ENCODE measurements at places on chromosomes 5 and 9. TPM values are rescaled to one million over a fixed set of nuclear protein-coding genes. Genes with fewer than 3 reads are reported as not detected.

The FLT4 gene
- total RNA-seq, result 2.0 TPM

The NOP16 gene
- 5.7 TPM for total RNA-seq

The ADGRD2 gene
- total RNA-seq, result 0.25 TPM

The CDK5RAP2 gene
- 29.0 TPM for total RNA-seq

The CNTLN gene
- total RNA-seq, result 13.5 TPM

The SHLD3 gene
- 8.6 TPM for total RNA-seq

Measured in temporal lobe (tissue), 4 donors.